Activated T-cell treated with anti-CD3 and anti-CD28 coated beads for 48 hours (primary cell): ENCODE measurements at places on chromosomes 5 and 9.

- DNase-seq = no peak
Measured at GRCh38 chr5:112161392-112161748, 257.7 kb downstream of the EPB41L4A start.

GRCh38 chr5:81925981-81926380, 45.8 kb upstream of the ATG10 start:
- DNase-seq = no peak

DNA sequence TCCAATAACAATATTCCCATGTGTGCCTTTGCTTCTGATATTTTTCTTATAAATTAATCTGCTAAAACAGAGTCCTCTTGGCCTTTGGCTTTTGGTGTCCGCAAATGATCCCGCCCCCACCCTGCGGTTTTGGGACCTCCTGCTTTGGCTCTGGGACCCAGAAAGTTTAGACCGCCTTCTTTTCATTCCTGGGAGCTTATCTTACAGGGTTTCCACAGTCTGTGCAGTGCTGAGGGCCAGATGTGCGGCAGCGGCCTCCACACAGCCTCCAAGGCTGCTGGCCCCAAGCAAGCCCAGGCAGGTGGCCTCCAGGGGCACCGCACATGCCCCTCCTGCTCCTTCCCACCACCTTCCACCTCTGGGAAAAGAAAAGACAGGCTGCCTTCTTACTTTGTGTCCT, 191.5 kb downstream of the ERCC6L2 start:
- DNase-seq = no peak

DNA sequence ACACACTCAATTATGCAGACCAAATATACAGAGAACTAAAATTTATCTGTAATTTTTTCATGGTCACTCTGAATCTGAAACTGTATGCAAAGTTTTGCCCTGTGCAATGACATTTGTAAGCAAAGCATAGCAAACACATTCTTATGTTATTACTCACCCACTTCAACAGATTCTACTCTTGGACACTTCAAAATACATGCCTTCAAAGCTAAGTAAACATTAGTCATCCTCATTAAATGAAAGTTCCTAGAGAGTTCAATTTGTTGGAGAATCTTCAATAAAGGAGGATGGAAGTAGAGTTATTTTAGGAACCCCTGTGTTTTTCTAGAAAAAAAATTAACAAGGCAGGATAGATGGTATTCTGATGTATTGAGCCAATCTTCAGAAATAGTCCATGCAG, 639.7 kb upstream of the C9orf72 start:
- no peak for DNase-seq

DNA sequence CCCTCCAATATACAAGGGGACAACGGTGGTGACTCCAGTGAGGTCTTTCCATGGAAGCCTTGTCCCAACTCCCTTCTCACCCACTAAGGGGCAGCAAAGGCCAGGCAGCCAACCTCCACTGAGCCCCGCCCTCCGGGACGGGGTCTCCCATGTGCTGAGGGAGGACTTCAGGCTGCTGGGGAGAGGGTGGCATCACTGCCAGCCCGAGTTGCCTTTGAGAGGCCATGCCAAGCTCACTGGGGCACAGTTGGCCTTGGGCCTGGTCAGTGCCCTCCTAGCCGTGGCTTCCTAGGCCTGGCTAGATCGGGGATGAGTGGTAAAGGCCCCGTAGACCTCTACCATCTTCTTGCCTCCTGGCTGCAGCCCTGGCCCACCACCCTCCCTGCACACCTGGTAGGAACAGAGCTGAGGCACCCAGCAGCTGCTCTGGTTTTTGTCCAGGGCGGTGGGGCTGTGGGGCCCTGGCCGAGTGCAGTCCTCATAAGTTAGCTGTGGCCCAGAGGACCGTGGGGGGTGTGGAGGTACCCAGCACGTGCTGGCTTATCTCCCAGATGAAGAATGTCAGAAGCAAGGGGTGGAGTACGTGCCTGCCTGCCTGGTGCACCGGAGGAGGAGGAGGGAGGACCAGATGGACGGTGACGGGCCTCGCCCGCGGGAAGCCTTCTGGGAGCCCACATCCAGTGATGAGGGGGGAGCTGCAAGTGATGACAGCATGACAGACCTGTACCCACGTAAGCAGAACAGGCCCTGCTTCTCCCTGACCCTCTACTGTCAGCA, 3.2 kb downstream of the SURF2 start:
- DNase-seq = no peak

- no peak for DNase-seq
Measured at GRCh38 chr9:136564379-136564988, 18.6 kb upstream of the NOTCH1 start.

GRCh38 chr9:110592044-110592830, 12.7 kb upstream of the SVEP1 start:
- no peak for DNase-seq

- DNase-seq = no peak
Measured at GRCh38 chr5:167867281-167867680, 424.2 kb upstream of the WWC1 start.

- no peak for DNase-seq
Measured at GRCh38 chr9:105421154-105421553, 26.7 kb upstream of the FSD1L start.

- no peak for DNase-seq
Measured at GRCh38 chr5:123035360-123035917, 1.1 kb downstream of the PPIC start.

GRCh38 chr5:1731091-1731639, 68.5 kb downstream of the MRPL36 start:
- no peak for DNase-seq

GRCh38 chr5:140672455-140673186, 755 bp downstream of the DND1 start:
- no peak for DNase-seq

DNA sequence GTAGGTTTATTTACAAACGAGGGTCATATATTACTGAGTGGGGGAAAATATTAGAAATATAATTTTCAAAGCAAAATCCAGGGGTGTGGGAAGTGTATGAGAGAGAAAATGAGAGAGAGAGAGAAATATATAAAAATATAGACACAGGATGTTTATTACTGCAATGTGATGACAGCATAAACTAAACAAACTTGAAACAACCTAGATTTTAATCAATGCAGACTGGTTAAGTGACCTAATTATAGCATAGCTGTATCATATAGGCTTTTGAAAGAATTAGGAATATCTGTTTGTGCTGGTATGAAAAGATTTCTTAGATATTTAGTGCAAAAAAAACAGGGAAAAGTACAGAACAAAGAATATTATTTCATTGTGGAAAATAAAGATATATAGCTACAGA, 280.5 kb downstream of the ACTL7B start:
- no peak for DNase-seq

GRCh38 chr5:161713042-161713441, 27.5 kb downstream of the GABRA6 start:
- DNase-seq = no peak

DNA sequence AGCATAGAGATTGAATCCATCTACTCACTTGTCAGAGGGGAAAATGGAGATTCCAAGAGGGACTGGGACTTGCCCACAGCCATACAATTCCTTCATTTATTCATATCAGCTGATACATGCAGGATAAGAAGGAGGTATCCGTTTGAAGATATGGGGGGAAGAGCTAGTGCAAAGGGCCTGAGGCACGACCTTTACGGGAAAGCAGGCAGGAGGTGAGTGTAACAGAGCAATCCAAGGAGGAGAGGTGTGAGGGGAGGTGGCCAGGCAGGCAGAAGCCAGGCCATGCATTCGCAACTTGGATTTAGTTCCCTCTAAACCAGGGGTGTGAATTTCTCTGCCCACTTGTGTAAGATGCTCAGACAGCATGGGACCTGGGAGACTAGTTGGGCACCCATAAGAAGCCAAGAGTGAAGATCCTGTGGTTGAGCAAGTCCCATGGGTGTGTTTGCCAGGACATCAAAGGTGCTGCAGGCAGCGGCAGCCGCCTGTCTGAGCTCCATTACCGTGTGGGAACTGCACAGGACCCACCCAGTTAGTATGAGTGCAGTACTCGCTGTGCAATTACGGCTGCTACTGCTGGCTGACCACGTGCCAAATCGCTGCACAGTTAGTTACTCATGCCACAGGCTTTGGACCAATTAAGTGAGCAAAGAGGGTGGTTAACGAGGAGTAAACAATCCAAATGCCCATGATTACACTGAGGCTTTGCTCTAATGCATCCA, 31.4 kb upstream of the FAT2 start:
- no peak for DNase-seq

GRCh38 chr5:59471463-59471862, 422.1 kb downstream of the PDE4D start:
- DNase-seq = no peak

- DNase-seq = no peak
Measured at GRCh38 chr9:125650271-125650737, 56.7 kb downstream of the MAPKAP1 start.

DNA sequence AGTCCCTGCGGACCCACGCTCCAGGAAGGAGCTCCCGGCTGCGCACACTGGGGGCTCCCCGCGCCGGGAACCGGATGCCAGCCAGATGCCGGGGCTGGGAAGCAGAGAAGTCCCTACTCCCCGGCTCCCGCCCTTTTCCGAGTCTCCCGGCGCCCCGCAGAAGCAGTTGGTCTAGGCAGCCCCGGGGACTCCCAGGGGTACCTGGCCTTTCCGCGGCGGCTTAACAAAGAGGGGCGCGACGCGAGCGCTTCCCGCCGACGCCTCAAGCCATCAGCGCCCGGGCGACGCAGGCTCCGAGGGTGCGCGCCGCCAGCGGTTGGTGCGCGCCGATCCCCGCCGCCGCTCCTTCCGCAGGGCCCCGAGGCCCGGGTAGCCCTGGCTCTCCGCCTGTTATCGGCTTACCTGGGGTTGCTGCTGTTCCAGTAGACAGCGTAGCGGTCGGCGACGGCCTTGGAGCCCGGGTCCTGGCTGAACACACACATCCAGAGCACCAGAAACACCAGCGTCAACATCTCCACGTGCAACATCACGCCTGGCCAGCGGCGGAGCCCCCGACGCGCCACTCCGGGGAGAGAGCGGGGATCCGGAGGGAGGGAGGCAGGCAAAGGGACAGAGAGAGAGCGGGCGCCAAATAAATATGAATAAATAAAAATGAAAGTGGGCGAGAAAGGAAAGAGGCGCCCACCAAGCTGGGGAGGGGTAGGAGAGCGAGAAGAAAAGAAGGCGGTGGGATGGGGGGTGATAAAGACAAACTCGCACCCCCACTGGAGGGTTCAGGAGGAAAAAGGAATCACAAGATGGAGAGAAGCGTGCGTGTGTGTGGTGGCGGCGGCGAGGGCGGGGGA, 428 bp downstream of the EFNA5 start:
- no peak for DNase-seq

DNA sequence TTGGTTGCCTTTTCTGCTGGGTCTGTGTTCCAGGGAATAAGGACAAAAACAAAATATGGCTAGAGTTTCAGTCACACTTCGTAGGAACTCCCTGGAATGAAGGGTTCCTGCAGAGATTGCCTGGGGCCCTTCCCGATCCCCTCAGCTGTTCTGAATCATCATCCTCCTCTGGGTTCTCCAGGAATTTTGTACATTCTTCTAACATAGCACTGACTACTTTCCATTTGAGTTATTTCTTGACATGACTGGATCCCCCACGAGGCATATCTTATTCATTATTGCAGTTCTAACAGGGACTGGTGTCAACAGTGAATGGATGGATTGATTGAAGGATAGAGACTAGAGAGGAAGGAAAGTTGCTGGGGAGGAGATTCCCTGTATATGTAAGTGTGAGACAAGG, 49.2 kb upstream of the TNC start:
- no peak for DNase-seq

GRCh38 chr5:38341056-38341455, 82.7 kb downstream of the EGFLAM start:
- no peak for DNase-seq

GRCh38 chr5:56048124-56048523, 53.4 kb upstream of the IL6ST start:
- no peak for DNase-seq
